ENCODE measurements at places on chromosomes 1 and 21.

DNA sequence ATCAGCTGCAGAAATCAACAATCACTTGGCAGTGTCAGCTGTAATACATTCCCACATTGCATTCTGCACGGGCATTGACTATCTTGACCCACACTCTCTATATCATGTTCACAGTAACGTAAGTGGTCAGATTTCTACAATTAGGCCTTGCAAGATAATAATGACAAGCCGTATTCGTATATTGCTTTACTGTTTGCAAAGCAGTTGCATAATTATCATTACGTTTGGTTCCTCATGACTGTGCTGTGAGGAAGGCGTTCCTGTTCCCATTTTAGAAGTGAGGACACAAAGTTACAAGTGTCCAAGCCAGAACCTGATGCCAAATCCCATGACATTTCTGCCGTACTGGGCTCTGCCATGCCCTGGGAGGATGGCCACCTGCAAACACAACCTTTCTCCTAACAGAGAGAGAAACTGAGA lies 53.5 kb upstream of the TARBP1 start:
- no peak for DNase-seq

- DNase-seq = no peak
Measured at GRCh38 chr1:22428672-22429071, 23.0 kb upstream of the ZBTB40 start.

- no peak for DNase-seq
Measured at GRCh38 chr1:24867084-24867870, 62.8 kb downstream of the RUNX3 start.

DNA sequence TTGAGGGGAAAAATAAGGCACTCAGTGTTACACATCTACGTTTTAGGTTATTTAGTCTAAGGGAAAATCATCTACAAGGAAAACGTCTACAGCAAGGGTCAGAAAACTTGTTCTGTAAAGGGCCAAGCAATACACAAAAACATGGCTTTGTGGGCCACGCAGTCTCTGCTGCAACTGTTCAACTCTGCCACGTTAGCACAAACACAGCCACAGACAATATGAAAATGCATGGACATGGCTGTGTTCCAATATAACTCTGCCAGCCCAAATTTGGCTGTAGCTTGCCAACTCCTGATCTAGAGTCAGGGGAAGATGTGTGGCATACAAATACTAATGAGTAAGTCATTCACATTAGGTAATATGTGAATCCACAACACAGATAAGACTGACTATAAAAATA lies 40.7 kb downstream of the COA6 start:
- no peak for DNase-seq

DNA sequence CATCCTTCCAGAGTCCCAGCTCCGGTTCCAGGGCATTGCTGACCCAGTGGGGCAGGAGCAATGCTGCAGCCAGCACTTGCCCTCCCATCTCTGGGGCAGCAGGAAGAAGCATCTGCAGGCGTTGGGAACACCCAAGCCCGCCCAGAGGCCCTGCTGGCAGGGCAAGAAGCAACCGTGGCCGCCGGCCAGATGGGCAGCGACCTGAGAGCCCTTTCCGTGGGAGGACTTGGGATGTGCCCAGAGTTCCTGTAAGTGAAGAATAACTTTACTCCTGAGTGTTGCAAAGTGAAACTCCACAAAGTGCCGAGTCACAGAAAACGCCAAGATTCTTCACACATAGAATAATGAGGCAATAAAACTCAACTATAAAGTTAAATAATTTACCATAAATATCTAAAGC lies 46.0 kb downstream of the GRIK3 start:
- no peak for DNase-seq

DNA sequence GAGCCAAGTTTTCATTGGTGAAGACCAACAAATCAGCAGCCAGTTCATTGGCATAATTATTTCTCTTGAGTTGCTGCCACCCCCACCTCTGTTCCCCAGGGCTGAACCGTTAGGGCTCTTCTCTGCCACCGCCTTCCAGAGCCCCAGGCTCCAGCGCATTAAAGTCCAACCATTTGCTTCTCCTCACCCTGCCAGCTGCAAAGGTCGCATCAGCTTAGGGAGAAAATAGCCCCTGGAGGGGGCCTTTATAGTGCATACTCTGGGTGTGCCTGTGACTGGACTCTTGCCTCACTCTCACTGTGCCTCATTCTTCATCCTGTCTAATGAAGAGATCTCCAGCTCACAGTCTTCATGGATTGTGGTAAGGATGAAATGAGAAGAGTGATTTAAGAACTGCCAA lies 50.4 kb downstream of the KDM1A start:
- DNase-seq = no peak

DNA sequence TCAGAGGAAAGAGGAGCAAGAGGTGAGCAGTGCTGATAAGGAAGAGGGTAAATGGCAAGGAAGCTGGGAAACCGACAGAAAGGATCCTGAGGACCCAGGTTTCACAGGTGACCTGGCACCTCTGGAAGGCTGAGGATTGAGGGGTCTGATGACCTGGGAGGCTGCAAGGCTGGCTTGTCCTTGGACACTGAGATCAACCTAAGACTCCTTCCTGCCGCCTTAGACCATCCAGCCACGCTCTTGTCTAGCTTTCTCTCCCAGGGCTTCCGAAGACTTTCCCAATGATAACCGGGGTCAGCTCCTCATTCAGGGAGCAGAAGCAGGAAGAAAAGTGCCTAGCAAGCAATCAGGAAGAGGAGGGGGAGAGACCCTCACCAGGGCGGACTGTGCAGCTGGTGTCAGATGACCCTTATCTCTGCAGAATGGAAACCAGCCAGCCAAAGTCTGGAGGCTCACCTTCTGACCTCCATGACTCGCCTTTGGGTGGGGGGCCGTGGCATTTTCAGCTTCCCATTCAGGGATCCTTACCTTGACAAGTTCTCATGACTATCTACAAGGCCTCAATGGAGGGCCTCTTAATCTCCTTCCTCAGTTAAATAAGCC lies 77.7 kb downstream of the CAPZB start:
- DNase-seq = no peak

Data from activated CD8-positive, alpha-beta memory T cell treated with anti-CD3 and anti-CD28 coated beads for 48 hours (primary cell).